Neural progenitor cell (in vitro differentiated cells): ENCODE measurements at places on chromosomes 3 and 15. TPM values are rescaled to one million over a fixed set of nuclear protein-coding genes. Genes with fewer than 3 reads are reported as not detected.

DNA sequence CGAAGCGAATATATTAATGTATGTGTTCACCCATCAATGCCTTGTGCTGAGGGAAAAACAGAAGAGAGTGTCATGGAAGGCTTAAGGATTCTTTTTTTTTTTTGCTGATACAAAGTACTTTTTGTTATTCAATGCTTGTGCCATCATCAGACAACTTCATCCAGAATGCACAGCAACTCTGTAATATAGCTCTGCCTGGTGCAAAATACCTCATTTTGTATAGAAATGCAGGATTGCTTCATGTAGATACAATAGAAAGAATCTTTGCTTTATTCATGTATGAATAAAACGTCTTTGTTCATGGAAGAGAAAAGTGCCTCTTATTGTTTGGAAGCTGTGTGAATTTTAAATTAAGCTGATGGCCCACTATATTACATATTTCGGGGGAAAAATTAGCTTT lies 62.9 kb downstream of the SH3GL3 start:
- no peak for DNase-seq

DNA sequence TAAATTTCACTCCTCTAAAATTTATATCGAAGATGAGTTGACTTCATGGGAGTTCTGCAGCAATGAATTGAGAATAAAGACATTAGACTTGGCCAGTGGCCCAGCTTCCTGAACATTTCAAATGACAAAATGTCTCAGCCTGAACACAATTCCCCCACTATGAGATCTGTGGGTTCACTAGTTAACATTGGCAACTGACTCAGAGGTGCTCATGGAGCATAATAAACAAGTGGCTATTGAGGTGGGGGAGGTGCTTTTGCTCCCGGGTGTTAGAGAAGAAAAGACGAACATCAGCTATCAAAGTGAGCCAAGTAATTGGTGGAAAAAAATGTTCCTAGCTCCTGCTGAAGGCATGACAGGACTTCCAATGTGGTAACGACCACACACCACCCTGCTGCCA lies 6.3 kb downstream of the ATP13A4 start:
- DNase-seq = no peak

- no peak for DNase-seq
These were observed 89.0 kb downstream of the CHSY1 start for GRCh38 chr15:101162701-101163483.

DNA sequence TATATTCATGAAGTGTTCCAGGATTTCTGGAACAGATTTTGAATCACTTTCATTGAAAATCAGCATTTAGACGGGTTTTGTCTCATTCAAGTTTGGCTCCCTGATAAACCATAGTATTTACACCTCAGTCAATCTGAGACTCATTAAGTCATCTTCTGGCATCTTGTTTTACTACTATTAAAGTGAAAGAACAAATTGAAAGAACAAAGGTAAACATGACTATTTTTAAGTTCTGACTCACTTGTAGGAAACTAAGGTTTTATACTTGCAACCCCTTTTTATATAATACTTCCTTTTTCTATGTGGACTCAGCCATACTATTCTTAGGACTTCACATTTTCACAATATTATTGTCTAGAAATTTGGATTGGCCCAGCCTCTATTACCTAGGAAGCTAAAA lies 854.4 kb downstream of the SQOR start:
- DNase-seq = no peak

The SLC9C1 gene
- 0.31 and 1.3 TPM in 2 replicates for total RNA-seq
